ENCODE measurements at places on chromosomes 5 and 9.

DNA sequence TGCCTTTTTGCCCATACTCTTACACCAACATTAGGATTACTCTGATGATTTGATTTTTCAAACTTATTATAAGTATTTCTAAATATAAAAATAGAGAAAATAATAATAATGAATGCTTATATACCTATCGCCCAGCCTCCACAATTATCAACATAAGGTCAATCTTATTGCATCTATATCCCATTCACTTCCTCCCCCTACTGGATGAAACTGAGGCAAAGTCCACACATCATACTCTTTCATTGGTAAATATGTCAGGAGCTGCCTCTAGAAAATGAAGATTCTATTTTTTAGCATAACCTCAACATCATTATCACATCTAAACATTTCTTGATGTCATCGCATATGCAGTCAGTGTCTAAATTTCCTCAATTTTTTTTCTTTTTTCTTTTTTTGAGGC, 44.3 kb downstream of the SH3RF2 start:
- no peak for DNase-seq

GRCh38 chr5:180046656-180047055, 24.9 kb downstream of the RNF130 start:
- no peak for DNase-seq

- no peak for DNase-seq
Observed at GRCh38 chr9:3916411-3916810, 383.5 kb downstream of the GLIS3 start.

DNA sequence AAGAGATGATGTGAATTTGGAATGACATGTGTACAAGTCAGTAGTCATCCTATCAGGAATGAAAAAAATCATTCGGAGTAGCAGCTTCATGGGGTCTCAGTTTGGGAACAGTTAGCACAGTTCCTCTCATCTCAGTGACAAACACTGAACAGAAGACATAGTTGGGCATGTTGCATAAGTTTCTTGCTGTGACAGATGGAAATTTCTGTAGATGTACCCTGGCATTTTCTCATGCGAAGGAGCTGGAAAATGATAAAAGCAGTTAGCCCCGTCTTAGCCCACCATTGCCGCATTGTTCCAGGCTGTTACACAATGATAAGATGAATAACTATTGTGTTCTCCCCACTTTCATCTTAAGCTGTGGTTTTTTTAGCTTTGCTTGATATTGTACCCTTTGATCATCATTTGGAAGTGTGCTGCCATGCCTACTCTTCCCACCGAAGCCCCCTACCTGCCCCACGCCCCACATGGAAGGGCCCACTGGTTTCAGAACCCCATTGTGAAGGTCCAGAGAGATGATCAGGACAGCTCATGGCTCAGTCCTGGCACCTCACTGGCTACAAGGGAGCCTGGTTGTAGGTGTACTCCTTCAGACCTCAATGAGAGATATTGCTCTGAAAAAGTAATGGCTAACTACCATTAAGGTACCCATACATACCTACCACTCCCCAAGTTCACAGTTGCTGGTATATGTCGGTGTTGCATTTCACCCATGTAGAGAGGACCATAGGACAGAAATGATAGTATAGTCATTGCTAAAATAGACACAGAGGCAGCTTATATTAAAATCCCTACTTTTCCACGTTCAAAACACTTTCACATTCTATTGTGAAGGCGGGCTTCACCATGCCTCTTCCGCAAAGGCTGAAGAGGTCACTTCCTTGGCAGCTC, 38.8 kb downstream of the SFXN1 start:
- DNase-seq = no peak

GRCh38 chr9:7117676-7118561, 360.1 kb downstream of the KDM4C start:
- DNase-seq = no peak

DNA sequence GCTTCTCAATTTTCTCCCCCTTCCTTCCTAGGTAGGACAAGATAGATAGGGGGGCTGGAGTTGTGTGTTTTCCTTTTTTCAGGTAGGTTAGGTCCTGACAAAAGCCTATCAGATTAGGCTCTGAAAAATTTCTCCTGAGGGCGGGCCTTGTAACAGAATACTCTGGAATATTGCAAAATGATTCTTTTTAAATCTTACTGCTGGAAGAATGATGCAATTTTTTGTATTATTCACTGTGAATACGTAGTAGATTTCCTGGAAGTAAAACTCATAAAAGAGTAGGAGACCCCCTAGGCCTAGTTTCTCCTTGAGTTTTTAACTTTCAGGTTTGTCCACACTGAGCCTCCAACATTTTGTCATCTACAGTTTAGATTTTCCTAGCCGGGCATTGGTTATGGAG, 1701.8 kb downstream of the EFNA5 start:
- no peak for DNase-seq

- DNase-seq = no peak
Observed at GRCh38 chr5:148619484-148619883, 34.8 kb downstream of the HTR4 start.
